ENCODE measurements at places on chromosomes 6 and 20.

- DNase-seq, result no peak
Measured at GRCh38 chr20:57008217-57008616, 258.2 kb downstream of the BMP7 start.

DNA sequence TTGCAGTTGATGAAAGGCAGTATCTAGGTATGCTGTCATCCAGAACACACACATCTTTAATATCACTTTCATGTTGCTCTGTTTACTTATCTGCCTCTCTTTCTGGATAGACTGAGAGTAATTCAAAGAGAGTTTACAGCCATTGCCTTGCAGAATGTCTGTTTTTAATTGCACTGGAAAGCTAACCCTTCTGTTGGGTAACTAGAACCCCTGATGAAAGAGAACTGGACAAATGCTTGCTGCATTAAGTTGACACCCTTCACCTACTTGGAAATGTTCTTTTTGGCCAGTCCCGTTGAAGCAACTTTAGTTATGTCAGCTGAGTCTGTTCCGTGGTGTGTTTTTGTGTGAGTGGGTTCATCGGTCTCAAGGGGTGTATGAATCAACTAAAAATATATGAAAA lies 383.8 kb upstream of the CITED2 start:
- DNase-seq, result no peak

DNA sequence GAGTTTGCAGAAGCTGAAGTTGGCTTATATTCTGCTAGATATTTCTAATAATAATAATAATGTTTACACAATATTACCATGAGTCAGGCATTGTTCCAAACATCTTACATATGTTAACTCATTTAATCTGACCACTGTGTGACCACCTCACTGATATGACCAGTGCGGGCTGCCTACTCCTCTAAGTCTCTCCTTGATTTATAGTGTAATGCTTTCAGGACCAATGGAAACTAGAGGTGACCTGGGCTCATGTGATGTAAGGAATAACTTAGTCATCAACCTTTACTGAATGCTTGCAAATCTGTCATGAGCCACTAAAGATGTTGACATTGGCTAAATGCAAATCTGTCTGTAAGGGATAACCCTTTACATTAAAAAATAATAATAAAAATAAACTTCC lies 51.1 kb upstream of the GPR6 start:
- DNase-seq, result no peak

GRCh38 chr20:42945234-42945994 lies 244.3 kb downstream of the PTPRT start:
- DNase-seq, result no peak

- no peak for DNase-seq
Measured at GRCh38 chr6:18488004-18488403, 100.9 kb downstream of the RNF144B start.

DNA sequence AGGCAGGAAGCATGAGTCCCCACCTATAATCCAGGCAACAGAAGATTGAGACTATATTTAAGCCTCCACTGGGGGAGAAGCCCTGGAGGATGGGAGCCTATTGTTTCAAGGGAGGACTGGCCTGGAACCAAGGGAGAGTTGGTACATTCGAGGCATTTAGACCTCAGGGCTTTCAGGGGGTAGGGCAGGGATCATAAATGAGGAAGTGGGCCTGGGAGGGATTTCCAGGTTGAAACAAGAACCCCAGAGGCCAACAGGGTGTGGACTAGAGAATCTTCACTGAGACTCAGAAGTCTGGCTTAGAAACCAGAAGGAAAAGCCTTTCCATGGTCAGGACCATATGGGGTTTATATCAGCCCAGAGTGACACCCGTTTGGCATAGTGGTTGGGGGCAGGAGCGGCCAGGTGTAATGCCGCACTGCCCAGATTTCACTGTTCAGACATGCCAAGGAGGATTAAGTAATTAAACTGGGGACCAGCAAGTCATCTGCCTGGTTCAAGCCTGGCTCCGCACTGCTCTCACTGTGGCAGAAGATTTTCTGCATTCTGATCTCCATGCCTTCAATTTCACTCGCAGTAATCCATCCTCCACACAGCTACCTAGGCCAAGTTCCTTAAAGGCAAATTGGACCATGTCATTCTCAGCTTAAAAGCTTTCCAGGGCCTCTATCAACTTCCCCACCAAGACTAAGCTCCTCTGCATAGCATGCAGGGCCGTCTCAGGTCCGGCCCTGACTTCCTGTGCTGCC lies 17.8 kb downstream of the LRFN2 start:
- DNase-seq, result no peak

GRCh38 chr6:147055821-147056392 lies 148.3 kb upstream of the STXBP5 start:
- DNase-seq, result no peak

DNA sequence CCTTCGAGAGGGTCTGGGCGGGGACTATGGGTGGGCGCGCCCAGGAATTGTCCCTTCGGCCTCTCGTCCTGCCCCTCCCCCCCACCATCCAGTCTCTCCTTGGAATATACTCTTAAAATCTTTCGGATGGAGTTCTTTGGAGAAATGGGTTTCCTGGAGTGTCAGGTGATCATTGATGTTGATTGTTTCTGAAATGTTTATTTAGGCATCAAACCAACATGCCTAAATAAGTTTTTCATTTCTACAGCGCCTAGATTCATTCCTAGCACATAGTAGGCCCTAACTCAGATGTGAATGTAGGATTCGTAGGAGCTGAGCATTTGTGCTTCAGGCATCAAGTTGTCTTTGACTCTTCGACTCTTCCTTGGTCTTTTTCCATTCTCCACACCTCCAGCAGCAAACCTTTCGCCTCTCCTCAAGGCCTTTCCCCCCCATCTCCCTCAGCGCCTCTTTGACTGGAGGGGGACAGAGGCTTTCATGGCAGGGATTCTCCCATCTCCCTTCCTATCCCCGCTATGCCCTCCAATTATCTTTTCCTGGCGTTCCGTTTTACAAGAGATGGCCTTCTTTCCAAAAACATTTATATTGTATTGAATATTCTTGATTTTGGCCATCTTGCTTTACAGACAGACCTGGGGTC lies 610 bp downstream of the CASP8AP2 start:
- DNase-seq, result no peak

DNA sequence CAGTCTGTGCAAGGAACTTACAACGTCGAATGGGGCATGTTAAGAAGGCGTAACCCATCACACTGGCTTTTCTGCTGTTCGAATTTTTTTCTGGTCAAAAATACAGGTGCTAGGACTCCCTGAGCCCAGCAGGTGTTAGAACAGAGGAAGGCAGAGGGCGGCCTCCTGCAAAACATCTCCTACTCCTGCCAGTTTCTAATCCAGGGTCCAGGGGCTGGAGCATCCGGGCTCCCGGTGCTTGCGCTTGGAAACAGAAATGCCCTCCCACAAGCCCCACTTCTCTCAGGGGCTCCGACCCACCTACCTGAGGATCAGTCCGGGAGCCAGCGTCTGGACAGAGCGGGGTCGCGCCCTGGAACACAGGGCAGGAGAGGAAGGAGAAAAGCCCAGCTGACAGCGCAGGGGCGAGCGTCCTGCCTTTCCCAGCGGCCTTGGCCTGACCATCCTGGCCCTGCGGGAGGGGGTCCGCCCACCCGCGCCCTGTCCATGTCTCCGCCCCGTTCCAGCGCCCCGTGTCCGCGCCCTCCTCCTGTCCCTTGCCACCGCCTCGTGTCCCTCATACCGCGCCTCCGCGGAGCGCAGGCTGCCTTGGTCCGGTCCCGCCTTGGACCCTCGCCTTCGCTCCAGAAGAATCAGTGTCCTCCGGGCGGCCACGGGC lies 14.8 kb upstream of the LPA start:
- DNase-seq, result no peak

DNA sequence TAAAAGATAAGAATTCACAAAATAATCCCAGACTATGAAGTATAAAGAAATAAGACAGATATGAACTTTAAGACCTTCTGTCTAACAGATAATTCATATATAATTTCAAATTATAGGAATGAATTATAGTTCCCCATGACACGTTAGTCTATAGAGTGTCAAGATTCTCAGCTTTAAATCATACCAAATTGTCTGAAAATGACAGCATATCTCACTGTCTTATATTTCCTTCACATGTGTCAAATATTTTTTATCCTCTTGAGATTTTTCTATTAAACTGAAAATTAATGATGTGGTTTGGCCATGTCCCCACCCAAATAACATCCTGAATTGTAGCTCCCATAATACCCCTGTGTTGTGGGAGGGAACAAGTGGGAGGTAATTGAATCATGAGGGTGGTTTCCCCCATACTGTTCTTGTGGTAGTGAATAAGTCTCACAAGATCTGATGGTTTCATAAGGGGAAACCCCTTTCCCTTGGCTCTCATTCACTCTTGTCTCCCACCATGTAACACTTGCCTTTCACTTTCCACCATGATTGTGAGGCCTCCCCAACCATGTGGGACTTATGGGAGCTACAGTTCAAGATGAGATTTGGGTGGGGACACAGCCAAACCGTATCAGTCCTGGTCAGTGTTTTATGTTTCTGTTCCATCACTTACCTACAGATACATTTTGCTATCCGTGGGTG lies 825.3 kb upstream of the GJE1 start:
- DNase-seq, result no peak

- DNase-seq, result no peak
Measured at GRCh38 chr6:84921891-84922290, 157.5 kb upstream of the TBX18 start.

DNA sequence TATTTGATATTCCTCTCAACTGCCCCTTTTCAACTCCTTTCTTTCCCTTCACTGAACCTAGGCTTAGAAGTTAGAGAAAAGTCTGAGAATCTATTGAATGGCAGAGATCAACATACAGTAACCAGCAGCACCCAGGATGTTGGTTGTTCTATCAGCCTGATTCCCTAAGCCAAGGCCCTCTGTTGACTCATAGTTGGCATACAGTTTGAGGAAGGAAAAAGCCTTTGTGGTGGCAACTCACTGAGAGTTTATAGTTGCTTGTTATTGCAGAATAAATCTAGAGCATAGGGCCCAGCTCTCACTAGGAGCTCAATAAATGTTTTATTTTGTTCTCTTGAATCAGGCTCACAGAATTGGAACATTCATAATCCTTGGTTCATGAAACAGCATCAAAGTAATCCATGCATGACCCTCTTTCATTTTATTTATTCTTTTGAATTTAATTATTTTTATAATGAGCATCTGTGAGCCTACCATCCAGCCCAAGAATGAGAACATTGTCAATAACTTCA lies 119.1 kb upstream of the ADGRF1 start:
- no peak for DNase-seq

DNA sequence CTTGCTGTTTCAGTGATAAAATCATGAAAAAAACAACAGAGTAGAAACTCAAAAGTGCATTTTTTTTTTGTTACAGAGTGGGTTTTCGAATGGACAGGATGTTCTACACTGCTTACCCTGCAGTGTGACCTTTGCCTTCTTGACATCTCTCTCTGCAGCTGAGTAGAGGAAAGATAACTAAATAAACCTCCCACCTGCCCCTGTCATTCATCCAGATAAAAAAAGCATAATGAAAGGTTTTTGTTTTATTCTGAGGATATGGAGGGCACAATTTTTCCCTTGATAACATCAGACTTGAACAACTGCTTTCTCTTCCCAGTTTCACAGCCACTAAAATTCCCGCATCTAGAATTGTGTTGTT lies 193.6 kb upstream of the FOXQ1 start:
- no peak for DNase-seq

DNA sequence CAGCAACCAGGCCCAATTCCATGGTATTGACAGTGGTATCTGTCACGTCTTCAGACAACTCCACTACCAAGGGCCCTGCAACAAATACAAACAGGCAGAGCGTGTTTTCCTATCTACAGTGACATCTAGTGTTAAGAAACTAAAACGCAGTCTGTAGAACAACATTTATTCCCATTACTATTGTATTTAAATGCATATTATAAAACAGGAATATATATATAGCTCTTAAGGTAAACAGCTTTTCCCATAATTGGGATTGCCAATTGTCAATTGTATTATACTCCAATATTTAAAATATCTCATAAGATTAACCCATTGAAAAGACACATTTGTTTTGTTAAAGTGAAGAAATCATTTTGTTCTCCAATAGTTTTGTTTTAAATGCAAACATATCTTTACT lies 97.2 kb downstream of the KIF16B start:
- peak; percentile 44 for DNase-seq

Measured in MM.1S (cell line).